ENCODE measurements at places on chromosomes 4 and X. TPM values are rescaled to one million over a fixed set of nuclear protein-coding genes. Genes with fewer than 3 reads are reported as not detected.

Gene SMPX
- 661 TPM for total RNA-seq

Gene RAB9B
- 33.9 TPM for total RNA-seq

Gene GYG2
- total RNA-seq = 1.5 TPM

Gene CT55
- not detected for total RNA-seq

Gene UGT2B11
- total RNA-seq = not detected

Gene NDST4
- not detected for total RNA-seq

Gene MAP3K15
- not detected for total RNA-seq

Gene ZMAT1
- 4.2 TPM for total RNA-seq

Gene GAGE1
- total RNA-seq = not detected

Gene PNMA3
- total RNA-seq = 1.4 TPM

Gene CXorf49B
- total RNA-seq = not detected

Gene TBX22
- 0.38 TPM for total RNA-seq

Gene SLC26A1
- not detected for total RNA-seq

Gene HDAC8
- 18.6 TPM for total RNA-seq

Gene SMR3B
- total RNA-seq = not detected

Gene BEX2
- 0.73 TPM for total RNA-seq

Gene GPR34
- 10.0 TPM for total RNA-seq

Gene NLRP2B
- total RNA-seq = not detected

Gene ENPEP
- total RNA-seq = 4.1 TPM

Gene PRMT9
- total RNA-seq = 4.2 TPM

Gene ERCC6L
- 0.14 TPM for total RNA-seq

GRCh38 chrX:94107981-94108380 lies 434.0 kb downstream of the FAM133A start:
- no peak for DNase-seq

- DNase-seq = no peak
Measured at GRCh38 chr4:14528918-14529317, 473.4 kb upstream of the CPEB2 start.

DNA sequence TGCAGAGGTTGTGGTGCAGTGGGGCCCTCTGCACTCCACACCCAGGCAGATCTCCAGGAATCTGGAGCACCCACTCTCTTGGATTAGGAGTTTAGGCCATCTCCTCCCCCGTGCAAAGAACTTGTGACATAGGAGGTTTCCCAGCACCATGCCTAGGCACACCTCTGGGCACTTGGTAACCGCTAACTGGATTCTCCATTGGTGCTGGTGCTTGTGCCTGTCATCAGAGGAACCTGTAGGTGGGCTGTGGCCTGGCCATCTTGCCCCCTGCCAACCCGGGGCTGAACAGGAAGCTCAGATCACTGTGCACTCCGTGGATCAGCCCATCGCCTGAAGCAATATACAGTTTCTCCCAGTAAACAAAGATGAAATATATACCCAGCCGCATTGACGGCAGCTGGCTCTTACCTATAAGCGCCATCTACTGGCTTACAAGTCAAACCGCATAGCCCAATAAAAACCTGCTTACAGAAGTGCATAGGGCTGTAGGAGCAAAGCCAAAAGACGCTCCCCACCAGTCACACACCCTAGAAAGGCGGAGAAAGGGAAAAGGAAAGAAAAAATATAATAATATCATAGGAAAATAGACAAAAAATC lies 19.1 kb upstream of the TEX13B start:
- DNase-seq = no peak

DNA sequence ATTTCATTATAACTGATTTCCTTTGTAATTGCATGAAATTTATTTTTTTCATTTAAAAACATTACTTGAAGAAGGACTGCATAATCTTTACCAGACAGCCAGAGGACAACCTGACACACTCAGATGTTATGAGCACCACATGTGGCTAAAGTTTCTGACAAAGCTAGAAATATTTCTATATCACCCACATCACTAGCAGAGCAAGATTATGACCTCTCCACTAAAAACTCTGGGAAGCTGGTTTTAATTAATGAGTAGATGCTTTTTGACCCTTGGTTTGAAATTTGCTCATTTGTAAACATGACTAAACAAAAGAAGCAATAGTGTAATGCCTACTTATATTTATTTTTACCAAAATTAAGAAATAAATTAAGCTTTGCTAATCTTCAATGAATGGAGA lies 661.5 kb upstream of the EPHA5 start:
- no peak for DNase-seq

DNA sequence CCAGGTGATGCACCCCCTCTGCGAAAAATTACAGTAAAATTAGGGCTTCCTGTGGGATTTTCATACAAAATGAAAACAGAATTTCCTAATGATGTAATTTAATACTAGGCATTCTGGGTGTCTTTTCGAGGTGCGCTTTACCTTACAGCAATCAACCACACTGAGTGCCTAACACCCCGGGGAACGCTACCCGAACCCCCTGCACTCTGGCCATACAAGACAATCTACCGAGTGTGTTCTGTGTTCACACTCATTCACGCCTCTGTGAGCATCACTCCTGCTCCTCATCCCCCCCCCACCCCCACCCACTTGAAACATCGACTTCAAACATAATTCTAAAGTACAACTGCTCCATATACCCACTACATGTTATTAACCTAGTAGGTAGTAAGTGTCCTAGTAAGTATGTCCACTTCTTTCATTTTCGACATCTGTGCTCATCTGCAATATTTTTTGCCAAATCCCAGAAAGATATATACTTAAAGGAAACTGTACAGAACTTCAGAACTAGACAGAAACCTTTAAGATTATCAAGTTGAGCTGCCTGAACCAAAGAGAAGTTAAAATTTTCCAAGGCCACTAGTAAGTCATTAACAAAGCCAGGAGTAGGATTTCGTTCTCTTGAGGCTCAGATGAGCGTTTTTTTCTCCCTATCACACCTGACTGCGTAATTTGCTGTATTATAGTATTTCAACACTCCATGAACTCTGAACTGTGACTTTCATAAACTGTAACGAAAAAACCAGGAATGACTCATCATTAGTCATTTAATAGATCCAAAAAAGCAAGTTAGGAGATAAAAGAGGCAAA lies 80.0 kb downstream of the FAT1 start:
- no peak for DNase-seq

DNA sequence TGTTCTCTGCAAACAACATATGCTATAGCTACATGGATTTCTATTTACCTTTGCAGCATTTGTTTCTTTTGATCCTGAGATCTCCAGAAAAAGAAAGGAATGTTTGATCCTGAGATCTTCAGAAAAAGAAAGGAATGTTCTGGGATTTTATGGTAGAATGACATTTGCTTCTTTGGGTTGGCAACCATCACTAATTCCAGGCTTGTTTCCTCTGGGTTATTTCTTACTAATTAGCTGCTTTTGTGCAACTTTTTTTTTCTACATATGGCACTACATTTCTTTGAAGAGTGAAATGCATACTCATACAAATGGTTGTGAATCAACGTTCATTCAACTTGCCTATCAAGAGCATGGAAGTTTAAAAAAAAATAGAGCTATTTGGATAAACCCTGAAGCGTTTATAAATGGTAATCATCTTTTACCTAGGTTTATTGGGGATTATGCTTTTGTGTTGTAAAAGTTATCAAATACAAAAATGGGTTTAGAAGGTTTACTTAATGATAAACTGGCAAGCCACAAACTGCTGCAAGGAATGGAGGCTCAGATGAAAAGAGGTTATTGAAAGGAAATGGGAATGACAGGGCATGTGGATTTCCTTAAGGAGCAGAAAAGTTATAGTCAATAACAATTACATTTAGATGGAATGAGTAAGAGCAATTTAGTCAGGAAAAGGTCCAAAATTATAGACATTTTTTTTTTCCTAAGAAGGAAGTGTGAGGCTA lies 95.6 kb upstream of the PCDH18 start:
- DNase-seq = no peak

DNA sequence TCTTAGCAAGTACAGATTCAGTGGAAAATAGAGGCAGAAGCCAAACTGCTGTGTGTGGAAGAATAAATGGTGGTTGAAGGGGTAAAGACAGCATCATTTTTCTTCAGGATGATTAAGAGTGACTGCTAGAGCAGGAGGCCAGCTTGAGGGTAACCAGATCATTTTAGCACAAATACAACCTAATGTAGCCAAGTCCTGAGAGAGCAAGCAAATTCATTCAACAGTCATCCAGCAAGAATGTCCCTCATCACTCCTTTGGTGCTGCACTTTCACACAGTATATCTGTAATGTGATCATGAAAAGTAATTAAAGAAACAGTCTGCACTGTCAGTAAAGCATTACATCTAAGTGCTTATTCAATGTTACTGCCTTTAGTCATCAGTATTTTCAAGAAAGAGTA lies 44.8 kb downstream of the NPFFR2 start:
- no peak for DNase-seq

DNA sequence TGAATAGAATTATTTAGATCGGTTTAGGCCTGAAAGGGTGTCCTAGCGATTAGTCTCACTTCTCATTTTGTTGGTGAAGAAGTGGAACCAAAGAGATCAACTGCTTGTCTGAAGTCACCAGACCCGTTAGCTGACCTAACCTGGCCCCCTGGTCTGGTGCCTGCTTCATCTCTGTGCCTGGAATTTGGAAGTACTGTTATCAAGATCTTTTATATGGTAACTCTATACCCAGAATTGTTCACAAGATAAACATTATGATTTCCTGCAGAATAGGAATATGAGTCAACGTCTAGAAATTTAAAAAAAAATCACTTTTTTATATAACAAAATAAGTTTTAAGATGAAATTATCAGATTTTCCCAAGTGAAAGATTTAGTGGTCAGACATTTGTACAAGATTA lies 37.2 kb downstream of the LRP2BP start:
- DNase-seq = no peak

- DNase-seq = no peak
Measured at GRCh38 chr4:176230836-176231235, 35.5 kb upstream of the SPATA4 start.

- no peak for DNase-seq
Measured at GRCh38 chr4:94253036-94253435, 45.4 kb downstream of the SMARCAD1 start.

DNA sequence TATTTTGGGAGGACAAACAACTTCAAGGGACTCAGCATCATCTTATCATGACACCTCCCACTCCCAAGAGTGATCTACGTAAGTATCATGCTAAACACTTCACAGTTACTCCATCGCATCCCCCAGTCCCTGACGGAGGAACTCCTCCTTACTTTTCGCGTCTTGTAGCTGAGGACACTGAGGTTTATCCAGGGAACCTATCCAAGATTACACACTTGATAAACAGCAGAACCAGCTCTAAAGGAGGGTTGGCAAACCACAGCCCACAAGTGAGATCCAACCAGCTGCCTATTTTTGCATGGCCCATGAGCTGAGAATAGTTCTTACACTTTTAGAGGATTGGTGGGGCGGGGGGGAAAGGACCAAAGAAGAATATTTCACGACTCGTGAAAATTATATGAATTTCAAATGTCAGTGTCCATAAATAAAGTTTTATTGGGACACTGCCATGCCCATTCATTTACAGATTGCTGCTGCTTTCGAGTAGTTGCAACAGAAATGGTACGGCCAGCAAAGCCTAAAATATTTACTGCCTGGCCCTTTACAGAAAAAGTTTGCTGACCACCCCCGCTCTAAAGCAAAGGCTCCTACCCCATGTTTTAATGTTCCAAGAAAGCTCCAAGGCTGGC lies 47.8 kb downstream of the SEPSECS start:
- DNase-seq = no peak

GRCh38 chr4:24677909-24678308 lies 93.6 kb upstream of the DHX15 start:
- DNase-seq = no peak

DNA sequence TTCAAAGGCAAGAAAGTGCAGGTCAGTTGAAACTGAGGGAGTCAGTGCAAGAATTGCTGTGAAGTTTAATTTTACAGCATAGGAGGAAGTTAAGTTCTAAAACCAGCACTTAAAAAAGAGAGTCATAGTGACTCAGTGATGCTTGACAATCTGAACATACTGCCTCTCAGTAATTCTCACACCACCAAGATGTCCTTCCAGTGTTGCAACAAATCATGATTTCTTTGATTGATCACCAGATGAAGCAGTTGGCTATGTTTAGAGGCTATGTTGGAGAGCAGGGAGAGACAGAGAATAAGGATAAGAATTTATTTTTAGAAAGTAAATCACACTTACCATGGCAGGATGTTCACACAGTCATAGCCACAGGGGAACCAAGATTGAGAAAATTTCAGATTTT lies 13.2 kb downstream of the TRIM2 start:
- DNase-seq = no peak

- no peak for DNase-seq
Measured at GRCh38 chr4:175531405-175532091, 280.5 kb downstream of the GPM6A start.

GRCh38 chrX:25737540-25737939 lies 400.6 kb upstream of the MAGEB18 start:
- DNase-seq = no peak

DNA sequence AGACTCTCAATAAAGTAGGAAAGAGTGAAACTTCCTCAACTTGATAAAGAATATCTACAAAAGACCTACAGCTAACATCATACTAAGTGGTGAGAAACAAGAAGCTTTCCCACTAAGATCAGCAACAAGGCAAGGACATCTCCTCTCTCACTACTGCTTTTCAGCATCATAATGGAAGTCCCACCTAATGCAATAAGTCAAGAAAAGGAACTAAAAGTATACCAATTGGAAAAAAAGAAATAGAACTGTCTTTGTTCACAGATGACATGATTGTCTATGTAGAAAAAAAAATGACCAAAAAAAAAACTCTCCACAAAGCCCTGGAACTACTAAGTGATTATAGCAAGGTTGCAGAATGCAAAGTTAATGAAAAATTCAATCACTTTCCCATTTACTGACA lies 25.1 kb upstream of the SH3RF1 start:
- DNase-seq = no peak

- no peak for DNase-seq
Measured at GRCh38 chrX:42955349-42955748, 177.4 kb upstream of the PPP1R2C start.

DNA sequence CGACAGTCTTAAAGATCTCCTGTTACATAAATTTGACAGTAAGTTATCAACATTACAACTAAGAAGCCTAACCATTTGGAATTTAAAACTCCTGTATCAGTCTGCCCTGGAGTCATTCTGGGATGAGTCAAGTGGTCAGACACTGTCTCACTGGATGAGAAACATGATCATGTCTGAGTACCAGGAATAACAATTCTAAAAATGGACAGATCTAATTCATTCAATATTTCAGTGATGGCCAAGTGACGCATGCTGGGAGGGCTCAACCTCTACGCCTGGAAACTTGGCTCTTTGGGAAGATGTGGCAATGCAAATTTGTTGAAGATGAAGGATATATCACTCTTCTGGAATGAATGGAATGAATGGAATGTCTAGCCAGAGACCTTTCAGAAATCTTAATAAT lies 1427.2 kb downstream of the STIM2 start:
- DNase-seq = no peak

GRCh38 chrX:10112510-10112909 lies 44.3 kb upstream of the CLCN4 start:
- no peak for DNase-seq

- no peak for DNase-seq
Measured at GRCh38 chrX:21806691-21807090, 32.7 kb upstream of the MBTPS2 start.

Data from Right ventricle myocardium inferior (tissue), 1 donor.